Renal cortical epithelial cell (primary cell): ENCODE measurements at places on chromosomes 1 and 21. TPM values are rescaled to one million over a fixed set of nuclear protein-coding genes. Genes with fewer than 3 reads are reported as not detected.

- DNase-seq = no peak
These were observed 23.3 kb upstream of the TNNI1 start for GRCh38 chr1:201444792-201445191.

DNA sequence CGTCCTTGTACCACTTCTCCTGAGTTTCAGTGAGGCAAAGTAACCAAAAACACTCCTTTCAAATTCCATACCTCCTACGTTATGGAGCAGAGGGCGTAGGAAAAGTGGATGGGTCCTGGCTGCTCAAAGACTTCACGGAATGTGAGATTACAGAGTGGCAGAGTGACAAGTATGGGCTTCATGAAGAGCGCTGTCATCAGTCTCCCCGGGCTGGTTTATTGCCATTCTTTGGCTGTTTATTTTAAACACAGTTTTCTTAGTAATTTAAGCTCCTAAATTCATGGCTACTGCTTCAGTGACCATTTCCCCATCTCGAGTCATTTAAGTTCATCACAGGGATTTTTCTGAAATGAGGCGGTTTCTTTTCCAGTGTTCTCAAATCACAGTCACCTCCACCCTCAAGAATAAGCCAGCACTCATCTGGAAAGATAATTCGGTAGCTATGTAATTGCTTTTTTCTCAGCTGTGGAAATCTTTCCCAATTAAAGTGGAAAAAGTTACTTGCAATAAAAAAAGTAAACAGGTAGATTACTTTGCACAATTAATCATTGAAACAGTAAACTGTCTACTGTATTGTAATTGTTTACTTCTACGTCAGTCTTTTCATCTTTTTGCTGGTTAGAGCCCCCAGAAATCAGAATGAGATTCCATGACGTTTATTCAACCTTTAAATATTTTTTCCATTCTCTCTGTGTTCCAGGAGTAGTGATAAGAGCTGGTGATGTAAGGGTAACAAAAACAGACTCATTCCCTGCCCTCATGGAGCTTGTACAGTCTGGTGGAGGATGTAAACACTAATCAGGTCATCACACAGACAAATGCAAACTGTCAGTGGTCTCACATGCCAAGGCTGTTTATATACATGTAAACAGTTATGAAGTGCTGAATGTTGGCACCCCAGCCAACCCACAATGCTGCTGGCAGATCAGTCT lies 3.0 kb upstream of the SMYD2 start:
- DNase-seq = no peak

DNA sequence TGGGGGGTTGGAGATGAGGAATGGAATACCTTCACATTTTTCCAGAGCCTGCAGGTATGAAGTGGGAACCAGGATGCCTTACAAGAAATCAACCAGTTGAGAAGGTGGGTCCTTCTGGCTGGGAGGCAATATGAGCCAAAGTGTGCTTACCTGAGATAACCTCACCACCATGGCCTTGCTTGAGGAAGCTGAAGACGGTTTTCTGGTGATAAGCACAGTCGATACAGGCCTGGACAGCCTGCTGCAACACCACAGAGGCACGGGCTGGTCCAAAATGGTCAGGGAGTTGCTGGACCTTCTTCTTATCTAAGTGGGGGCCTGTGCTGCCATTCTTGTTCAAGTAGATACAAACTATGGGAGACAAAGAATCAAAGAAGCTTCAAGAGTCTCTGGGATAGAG lies 27.0 kb upstream of the SLFNL1 start:
- no peak for DNase-seq

DNA sequence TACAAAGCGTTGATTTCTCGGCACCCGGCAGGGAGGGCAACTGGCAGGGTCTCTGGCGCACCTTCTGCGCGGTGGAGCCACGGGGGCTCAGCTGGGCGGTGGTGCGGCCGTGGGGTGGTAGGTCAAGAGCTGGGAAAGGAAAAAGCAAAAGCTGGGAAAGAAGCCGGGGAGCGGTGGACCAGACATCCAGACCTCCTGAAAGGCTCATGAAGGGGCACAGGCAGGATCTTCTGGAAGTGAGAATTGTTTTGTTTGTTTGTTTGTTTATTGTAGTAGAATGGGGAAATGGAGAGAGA lies 7.2 kb upstream of the RNU1-1 start:
- no peak for DNase-seq

GRCh38 chr21:37208056-37208721 lies 58.9 kb downstream of the VPS26C start:
- DNase-seq = no peak

The DIO1 gene
- total RNA-seq = not detected in 2 replicates

DNA sequence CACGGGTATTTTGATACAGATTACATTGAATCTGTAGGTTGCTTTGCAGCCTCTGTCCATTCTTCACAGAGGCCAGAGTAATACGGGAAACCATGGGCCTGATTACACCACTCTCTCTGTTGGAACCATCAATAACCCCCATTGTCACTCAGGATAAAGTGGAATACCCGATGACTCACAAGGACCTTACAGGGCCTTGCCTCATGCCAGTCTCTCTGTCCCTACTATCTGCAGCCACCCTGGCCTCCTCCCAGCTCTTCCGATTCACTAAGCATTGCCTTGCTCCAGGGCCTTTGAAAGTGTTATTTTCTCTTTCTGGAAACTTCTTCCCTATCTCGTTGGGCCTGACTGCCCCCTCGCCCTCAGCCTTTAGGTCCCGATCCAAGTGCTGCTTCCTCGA lies 61.7 kb downstream of the HMGB4 start:
- no peak for DNase-seq

GRCh38 chr1:3527774-3528173 lies 73.3 kb downstream of the ARHGEF16 start:
- DNase-seq = no peak

The ST6GALNAC3 gene
- 0.50 and 0.69 TPM in 2 replicates for total RNA-seq

DNA sequence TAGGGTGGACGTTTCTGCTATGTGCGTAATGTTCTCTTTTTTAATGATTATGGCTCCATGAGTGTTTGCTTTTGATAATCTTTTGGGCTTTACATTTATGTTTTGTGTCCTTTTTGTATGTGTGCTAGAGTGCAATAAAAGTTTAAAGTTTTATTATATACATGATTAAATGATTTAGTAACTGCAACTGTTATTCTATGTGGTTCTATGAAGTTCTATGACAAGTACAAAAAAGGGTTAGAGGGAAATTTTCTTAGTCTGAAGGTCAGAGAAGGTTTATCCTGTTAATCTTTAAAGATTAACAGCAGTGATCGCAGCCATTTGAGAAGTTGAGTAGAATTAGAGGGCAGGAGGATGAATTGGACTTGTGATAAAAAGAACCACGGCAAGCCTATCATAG lies 386.4 kb upstream of the CHRM3 start:
- no peak for DNase-seq

GRCh38 chr1:9250411-9251381 lies 16.1 kb downstream of the H6PD start:
- DNase-seq = peak; percentile 9

DNA sequence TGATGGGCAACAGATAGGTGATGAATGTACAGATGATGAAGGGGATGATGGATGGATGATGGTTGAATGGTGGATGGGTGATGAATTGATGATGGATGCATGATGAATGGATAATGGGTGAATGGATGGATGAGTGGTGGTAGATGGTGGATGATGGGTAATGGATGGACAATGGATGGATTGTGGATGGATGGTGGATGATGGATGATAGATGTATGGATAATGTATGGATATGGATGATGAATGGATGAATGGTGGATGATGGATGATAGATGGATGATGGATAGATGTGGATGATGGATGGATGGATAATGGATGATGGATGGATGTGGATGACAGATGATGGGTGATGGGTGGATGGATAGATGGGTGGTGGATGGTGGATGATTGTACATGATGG lies 35.7 kb downstream of the WNT3A start:
- no peak for DNase-seq

GRCh38 chr1:150576794-150577556 lies 2.4 kb downstream of the MCL1 start:
- no peak for DNase-seq

DNA sequence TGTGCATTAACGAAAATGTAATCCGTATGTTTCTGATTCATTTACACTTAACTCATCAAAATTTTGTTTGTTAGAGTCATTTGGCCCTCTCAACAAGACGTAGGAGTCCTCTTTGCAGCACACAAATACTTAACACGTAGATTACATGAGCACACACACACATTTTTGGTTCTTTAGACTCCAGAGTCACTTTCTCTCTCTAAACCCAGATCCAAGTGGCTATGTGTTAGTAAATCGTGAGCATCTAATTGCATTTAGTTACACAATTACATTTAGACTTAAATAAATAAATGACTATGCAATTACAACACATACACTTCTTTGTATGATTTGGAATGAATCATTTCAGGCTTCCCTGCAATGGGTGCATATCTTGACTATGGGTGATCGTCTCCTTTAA lies 109.0 kb upstream of the GREM2 start:
- no peak for DNase-seq

GRCh38 chr1:11455967-11456570 lies 22.9 kb upstream of the DISP3 start:
- no peak for DNase-seq

The SLC45A3 gene
- total RNA-seq = 5.6 and 5.9 TPM in 2 replicates

- DNase-seq = no peak
These were observed 70.0 kb upstream of the PTGS2 start for GRCh38 chr1:186750257-186750656.

DNA sequence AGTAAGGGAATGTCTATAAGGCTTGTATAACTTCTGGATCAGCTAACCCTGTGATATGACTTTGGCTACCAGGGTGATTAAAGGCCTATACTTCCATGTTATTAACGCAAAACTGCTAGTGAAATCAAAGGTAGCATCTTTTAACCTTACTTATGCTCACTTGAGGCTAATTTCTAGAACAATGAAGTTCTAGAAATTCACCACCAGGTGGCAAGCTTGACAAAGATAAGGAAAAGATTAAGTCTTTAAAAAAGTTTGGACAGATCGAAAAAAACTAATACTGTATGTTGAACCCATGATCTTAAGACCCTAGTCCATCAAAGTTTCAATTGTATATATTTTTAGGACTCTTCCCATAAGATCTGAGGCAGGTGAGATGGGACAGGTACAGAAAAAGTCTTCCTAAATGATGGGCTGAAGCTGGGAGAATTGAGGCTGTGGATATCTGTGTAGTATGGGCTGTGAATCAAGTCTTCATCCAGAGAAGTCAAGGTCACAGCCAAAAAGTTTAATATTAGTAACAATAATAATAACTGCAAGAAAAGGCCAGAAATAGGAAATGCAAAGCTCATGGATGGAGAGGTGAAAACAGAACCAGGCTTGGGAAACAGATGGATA lies 18.8 kb downstream of the KYAT3 start:
- peak; percentile 66 for DNase-seq

GRCh38 chr1:192573499-192573898 lies 2.1 kb upstream of the RGS1 start:
- peak; percentile 31 for DNase-seq

The KIFAP3 gene
- 29.2 and 55.7 TPM in 2 replicates for total RNA-seq

The CATSPERE gene
- total RNA-seq = 0.17 and 1.8 TPM in 2 replicates

DNA sequence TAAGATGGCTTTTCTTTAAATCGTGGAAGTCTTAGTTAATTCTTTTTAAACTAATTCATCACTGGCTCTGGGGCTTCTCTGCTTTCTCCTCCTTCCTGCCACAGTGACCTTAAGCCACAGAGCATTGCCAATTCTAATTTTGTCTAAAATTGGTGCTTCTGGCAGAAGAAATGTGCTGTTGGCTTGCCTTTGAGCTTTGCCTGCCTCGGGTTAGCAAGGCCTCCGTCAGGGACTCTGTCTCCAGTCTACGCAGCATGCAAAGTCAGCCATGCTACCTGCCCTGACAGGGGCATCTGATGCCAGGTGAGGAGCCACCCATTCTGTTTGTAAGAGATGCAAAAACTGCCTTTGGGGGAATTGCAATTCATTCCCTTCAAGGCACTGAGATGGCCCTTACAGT lies 25.2 kb downstream of the CLDN14 start:
- no peak for DNase-seq

The KRTAP7-1 gene
- total RNA-seq = not detected in 2 replicates

The PRDM16 gene
- 0.94 TPM in 1 of 2 replicates, not detected in the other for total RNA-seq

DNA sequence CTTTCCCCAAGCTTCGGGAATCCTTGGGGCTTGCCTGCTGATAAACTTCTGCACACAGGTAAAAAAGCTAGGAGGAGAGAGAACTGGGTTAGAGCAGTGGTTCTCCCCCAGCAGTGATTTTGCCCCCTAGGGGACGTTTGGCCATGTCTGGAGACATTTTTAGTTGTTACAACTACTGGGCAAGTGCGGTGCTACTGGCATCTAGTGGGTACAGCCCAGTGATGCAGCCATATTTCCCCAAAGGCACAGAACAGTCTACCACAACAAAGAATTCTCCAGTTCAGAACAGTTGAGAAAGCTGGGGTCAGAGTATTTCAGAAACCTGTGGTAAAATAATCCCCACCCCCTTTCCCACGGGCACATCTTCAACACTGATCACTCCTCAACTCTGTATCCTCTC lies 41.3 kb downstream of the LRRC71 start:
- DNase-seq = no peak

DNA sequence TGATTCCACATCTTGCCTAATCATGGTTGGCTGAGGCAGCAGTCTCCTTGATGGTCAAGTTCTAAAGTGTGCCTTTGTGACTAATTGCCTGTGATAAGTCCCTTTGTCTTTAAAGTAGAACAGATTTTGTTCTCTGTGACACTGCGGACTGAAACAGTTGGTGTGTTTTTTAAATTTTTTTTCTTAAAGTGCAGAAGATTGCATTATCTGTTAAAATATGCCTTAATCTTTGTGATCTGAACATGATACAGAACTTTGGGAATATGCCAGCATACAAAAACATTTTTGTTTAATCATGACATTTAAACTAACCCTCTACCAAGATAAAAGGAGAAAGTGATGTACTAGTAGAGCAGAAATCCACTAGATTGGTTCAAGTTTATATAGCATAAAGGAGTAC lies 1260.6 kb upstream of the ADGRL2 start:
- peak; percentile 53 for DNase-seq

DNA sequence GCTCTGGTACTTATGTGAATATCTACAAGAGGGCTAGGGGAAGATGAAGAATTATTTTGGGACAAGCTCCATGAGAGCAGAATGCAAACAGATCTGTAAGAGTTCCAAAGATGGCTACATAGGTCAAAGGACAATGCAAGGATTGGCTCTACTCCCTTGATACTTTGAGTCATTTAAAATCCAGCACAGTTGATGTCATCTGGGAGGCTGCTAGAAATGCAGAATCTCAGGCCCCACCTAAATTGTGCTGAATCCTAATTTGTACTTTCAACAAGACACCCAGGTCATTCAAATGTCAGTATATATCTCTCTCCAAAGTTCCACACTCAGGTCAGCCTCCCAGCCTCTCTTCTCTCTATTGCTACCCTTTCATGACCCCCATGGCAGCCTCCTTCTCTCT lies 23.7 kb upstream of the TADA1 start:
- DNase-seq = no peak

- DNase-seq = no peak
These were observed 111.2 kb downstream of the LIPI start for GRCh38 chr21:14099570-14099969.

The KCNT2 gene
- total RNA-seq = 1.0 and 1.6 TPM in 2 replicates

GRCh38 chr1:28885977-28886730 lies 28.2 kb upstream of the EPB41 start:
- no peak for DNase-seq

GRCh38 chr1:58436615-58437297 lies 109.8 kb downstream of the OMA1 start:
- DNase-seq = no peak
